ENCODE measurements at places on chromosomes 6 and 20.

DNA sequence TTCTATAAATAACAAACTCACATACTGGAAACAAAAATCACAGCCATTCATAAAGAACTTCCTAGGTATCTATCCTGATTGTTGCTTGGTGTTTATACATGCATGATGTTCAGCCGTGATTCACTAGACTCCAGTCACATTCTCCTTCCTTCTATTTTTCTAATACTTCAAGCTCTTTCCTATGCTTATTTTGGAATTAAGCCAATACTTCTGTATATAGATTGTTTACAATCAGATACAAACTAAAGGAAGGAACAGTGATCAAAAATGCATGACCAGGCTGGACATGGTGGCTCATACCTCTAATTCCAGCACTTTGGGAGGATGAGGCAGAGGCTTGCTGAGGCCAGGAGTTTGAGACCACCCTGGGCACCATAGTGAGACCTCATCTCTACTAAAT is 377.5 kb upstream of the IRAK1BP1 start:
- no peak for DNase-seq

- no peak for DNase-seq
Measured at GRCh38 chr6:163900570-163900969, 486.1 kb downstream of the QKI start.

DNA sequence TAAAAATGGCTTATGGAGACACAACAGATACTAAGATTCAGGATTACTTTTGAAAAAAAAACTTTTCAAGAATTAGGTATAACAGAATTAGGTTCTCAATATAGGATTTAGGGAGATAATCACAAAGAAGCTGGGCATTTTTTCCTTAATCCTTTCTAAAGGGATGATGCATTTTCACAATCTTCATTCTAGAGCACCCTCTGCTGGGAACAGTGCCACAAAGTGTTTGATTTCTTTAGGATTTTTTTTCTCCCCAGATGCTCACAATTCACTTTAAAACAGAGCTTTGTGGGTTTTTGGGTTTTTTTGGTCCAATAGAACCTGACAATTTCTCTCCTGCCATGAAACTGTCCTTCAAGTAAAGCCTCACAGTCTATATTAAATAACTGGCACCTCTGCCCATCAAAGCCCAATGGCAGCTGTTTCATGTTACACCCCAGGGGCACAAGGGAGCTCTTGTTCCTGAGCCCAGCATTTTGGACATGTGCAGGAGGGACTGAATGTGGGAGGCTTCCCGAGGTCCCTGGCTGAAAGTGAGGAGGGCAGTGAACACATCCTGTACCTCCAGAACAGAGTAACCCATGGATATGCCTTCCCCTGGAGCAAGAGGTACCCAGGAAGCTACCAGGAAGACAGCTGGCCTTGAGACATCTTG is 39.7 kb downstream of the PREP start:
- DNase-seq: no peak

GRCh38 chr6:39819676-39820075 is 27.5 kb downstream of the DAAM2 start:
- DNase-seq: no peak

DNA sequence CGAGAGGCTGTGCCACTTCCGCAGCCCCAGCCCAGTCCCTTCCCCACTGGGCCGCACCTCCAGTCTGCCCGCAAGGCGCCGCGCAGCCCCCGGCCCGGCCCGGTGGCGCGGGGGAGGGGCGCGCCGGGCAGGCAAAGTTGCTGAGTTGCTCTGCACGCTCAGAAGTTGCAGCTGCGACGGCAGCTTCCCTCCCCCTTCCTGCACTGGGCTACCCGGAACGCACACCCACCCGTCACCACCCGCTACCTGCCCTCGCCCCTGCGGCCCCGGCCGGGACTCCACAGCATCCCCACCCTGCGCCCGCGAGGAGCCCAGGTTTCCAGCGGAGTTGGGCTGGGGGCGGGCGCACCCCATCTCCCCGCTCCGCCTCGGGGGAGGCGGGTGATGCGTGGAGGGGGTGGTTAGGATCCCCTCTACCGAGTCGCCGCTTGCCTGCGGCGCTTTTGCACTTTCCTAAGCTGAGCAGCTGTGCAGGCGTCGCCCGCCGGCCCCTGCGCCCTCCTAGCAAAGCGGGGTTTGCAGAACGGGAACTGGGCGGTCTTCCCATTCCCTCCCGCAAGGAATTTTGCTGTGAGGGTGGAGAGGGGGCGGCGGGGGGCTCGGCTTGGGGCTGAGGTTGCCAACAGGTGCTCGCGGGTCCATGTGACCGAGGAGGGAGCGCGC is 55.9 kb upstream of the RREB1 start:
- DNase-seq: no peak

DNA sequence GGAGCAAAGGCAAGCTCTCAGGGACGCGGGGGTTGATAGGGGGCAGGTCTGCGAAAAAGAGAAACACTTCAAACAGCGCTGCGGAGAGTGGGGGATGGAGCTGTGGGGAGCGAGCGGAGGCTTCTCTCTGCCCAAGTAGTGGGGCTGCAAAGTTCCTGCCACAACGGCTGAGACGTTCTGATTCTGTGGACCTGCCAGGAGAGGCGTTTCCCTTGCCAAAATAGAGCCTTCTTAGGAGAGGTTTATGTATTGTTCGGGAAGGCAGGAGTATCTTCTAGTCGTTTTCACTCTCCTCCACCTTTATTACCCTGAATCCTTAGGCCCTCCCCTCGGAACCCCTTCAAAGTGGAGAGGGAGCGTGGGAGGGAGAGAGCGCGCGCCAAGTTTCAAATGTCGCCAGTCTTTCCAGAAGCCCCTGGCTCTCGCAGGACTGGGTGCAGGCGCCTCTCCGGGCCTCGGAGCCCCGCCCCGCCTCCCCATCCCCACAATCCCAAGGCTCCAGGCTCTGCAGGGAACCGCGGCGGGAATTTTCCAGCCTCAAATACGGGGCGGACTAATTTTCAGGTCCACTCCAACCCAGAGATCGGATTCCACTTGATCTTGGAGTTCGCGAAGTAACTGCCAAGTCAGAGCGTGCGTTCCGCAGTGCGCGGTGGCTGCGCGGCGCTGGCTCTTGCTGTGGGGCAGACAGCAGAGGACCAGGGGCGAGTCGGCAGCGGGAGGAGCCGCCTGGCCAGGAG is 10.0 kb upstream of the POU3F2 start:
- no peak for DNase-seq

DNA sequence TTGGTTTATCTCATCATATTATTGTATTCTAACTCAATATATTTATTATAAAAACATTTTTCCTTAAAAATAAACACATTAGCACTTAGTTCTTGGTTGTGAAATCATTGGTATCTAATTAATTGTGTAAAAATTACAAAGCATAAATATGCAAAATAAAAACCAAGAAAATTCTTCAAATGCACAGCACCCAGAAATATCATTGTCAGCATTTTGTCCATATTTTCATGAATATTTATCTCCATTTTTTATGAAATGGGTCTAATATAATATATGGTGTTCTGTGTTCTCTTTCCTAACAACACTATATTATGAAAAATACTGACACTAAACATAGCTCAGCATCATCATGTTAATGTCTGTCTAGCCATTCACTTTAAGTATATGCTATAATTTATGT is 877.8 kb upstream of the MAP3K7 start:
- DNase-seq: no peak

DNA sequence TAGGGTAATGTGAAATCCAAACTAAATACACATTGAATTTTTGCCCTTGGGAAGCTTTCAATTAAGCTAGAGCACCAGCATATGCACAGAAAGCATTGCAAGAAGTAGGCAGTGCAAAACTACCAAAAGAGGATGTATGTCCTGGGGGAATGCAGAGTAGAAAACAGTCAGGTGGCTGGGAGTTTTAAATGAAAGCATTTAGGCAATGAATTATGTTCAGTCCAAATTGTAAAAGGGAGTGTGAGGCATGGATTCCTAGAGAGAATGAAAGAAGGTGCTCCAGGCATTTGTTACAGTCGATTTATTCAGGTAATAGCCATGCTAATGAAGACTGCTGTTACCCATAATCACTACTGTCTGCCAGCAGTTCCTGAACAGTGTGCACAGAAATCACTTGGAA is 604.1 kb upstream of the POU3F2 start:
- no peak for DNase-seq

DNA sequence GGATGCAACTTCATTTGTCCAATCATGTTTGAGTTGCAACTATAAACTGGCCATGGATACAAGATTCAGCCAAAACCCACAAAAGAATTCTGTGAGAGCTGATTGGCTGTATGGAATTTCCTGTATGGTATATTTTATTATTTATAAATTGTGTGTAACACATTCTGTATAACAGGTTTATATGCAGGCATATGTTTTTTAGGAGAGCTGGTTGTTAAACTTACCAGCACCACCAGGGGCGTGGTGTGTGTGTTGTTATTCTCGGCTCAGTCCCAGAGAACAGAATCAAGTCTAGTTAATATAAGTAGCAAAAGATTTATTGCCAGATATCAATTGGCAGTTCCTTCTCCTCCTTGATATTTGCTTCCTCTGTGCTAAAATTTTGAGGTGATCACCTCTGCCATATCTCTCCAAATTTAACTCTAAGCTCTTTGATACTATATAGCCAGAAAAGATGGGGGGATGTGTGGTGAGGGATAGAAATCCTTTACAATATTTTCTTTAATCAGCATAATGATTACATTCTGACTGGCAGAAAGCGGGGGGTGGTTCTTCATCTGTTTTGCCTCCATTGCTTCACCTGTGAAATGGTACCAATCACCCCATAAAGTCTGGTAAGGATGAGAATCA is 22.9 kb downstream of the CNBD2 start:
- DNase-seq: no peak

DNA sequence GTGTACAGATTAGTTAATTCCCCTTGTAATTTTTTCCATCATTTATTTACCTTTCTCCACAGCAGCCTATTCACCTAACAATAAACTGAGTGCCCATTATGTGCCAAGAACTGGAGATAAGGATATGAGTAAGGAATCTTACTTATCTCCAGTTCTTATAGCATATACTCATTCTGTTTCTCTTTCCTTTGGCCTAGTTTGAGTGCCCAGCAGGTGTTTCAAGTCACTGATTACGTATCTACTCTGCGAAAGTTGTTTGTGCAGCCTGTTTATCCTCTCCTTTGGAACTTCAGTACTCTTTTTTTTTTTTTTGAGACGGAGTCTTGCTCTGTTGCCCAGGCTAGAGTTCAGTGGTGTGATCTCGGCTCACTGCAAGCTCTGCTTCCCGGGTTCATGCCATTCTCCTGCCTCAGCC is 17.3 kb upstream of the POU5F1 start:
- DNase-seq: no peak

- DNase-seq: no peak
Measured at GRCh38 chr20:1952737-1953530, 40.9 kb downstream of the PDYN start.
